ENCODE measurements at places on chromosomes 6 and 20.

DNA sequence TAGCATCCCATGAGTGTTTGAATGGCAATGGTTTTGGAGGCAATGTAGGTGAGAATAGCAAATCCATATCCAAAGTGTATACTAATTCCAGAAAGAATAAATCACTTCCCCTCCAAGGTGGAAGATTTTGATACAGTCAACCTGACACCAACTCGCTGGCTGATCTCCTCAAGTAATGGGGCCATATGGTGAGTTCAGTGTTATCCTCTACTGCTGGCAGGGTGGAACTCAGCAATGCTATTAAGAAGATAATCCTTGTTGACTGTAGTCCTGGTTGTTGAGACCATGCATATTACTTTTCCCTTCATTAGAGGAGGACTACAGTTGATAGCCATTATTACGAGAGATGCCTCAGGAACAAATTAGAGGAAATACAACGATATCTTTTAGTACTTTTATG is 17.8 kb upstream of the HLA-DQB1 start:
- no peak for DNase-seq

DNA sequence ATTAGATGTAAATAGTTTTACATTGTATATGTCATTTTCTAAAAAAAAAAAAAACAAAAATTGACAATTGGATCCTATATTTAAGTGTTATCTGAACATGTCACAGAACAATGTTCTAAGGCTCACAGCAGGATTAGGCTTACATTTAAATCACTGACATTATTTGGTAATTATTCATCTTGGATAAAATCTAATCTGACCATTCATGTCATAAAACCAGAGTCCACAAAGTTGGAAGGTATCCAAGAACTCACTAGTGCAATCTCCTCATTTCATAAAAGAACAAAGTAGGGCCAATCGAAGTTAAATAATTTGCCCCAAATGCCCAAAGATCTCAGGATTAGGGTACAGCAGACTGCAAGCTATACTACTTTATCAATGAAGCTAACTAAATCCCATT is 73.0 kb downstream of the PDSS2 start:
- DNase-seq, result no peak

DNA sequence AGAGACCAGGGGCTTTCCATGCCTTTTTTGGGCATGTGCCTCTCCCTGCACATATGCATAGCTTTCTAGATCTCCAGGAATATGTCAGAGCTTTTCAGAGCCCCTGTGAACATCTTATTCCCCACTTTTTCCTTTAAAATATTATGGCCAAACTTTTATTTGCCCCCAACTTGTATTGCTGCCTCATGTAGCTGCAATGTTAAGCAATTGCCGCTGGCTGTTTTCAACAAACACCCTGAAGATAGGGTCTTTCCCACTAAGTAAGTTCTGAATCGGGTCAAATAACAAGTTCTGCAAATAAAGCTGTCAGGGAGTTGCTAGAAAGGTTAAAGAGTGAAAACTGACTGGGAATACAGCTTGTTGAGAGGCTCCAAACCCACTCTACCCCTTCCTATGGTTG is 42.3 kb downstream of the EBF4 start:
- DNase-seq, result no peak

GRCh38 chr6:43444582-43444981 is 10.8 kb downstream of the DLK2 start:
- no peak for DNase-seq

GRCh38 chr6:33616913-33617312 is 4.2 kb upstream of the ITPR3 start:
- DNase-seq, result no peak

DNA sequence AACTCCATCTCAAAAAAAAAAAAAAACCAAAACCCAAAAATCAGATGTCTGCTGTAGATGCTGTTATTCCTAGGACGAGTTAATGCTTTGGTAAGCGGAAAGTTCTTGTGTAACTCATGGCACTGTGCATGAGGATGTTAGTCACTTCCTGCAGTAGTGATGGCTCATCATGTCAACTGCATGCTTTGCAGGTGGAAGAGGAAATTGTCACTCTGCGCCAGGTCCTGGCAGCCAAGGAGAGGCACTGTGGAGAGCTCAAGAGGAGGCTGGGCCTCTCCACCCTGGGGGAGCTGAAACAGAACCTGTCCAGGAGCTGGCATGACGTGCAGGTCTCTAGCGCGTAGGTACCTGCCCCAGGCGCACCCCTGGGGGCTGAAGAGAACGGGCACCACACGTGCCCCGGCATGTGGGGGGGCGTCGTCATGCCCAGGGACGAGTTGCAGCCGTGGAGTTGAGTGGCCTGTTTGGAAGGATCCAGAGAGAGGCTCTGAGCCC is 8.5 kb downstream of the TPD52L2 start:
- peak; percentile 53 for DNase-seq

DNA sequence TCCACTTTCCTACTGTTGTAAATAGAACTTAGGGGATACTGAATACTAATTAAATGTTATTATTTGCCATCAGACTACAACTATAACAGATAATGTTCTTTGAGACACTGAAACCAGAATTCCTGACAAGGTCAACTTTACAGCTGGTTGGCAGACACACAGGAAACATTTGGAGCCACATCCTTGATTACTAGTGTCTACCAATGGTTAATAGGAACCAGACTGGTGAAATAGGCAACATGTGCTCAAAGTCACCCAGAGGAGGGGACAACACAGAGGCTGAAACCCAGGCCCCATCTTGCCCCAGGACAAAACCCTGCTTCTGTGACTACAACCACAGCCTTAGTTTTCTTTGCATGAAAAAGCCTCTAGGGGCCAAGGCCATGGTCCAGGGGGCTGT is 47.8 kb upstream of the NT5E start:
- DNase-seq, result no peak

- DNase-seq, result peak; percentile 52
These were observed 297.8 kb downstream of the PRL start for GRCh38 chr6:21999012-21999528.

- no peak for DNase-seq
These were observed 111.1 kb upstream of the DUSP22 start for GRCh38 chr6:181049-181654.

DNA sequence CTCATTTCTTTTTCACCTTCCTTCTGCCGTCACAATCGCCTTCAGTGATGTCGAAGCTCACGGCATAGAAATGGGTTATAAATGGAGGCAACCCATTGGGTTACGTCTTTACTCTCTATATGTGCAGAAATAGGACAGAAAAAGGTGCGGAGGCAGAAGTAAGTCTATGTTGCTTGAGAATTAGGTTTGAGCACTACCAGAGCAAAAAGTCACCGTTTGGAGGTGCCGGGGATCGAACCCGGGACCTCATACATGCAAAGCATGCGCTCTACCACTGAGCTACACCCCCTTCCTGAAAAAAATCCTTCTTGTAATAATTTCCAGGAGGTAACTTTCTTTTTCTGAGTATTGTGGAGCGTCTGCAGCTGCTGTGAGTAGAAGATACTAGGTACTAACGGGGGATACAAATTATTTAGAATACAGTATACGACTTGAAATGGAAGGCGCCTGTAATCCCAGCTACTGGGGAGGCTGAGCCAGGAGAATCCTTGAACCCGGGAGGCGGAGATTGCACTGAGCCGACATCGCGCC is 134.2 kb downstream of the TRIM27 start:
- DNase-seq, result peak; percentile 19

GRCh38 chr6:34146021-34146782 is at the start of gene GRM4:
Gene GRM4, minus strand, starts transcription at chr6:34146087. Its CDS starts 12,591 bp downstream, at chr6:34133496.
- no peak for DNase-seq

GRCh38 chr6:72861935-72862432 is 240.1 kb downstream of the KCNQ5 start:
- DNase-seq, result peak; percentile 29

GRCh38 chr20:47280228-47280627 is 76.3 kb downstream of the ZMYND8 start:
- DNase-seq, result no peak

DNA sequence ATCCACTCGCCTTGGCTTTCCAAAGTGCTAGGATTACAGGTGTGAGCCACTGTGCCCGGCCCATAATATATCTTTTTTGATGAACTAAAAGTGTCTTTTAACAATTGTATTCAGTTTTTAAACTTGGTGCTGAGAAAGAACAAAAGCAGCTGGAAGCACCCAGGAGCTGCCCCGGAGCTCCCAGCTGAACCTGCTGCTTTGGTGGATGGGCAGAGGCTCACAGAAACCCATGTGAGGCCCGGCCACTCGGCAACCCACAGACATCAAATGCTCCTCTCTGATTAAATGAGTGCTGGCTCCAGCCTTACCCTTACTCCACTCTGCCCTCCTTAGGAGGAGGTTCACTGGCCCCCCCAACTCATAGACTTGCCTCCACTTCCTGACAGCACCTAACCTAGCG is 59.4 kb upstream of the FRMD1 start:
- DNase-seq, result peak; percentile 1

GRCh38 chr6:144411531-144412165 is 126.5 kb downstream of the UTRN start:
- DNase-seq, result peak; percentile 16

GRCh38 chr6:26235302-26235670 is 129.7 kb upstream of the BTN3A2 start:
- DNase-seq, result no peak

DNA sequence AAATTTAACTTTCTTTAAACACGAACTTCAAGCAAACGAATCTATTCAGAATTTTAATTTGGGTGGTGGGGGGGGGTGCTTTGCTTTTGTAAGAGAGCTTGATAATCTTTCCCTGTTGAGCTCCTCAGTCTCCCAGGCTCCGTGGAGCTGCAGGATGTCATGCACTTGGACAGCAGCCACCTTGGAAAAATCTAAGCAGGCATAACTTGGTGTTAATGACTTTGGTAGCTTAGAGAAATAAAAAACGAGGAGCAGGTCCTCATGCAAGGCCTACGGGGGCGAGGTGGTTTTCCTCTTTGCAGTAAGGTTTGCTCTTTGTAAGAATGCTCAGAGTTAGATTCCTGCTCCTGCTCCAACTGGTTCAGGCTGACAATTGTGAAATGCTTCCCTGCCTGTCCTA is 102.3 kb downstream of the EDN1 start:
- peak; percentile 37 for DNase-seq

DNA sequence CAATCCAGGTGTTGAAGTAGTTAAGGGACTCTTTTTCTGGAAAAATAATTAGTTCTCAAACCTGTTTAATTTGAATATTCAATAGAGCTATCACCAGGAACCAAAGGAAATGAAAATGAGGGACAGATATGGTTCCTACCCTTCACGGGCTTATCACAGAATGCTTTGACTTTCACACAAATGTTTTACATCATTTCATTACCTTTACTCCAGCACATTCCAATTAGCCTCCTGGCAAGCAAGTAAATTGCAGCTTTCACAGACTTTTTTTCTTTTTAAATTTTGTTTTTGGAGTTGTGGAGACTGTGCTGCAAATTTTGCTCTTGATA is 35.2 kb downstream of the PLEKHG1 start:
- no peak for DNase-seq

- no peak for DNase-seq
These were observed 40.3 kb downstream of the MYLK4 start for GRCh38 chr6:2710412-2710811.

GRCh38 chr6:4397307-4397706 is 261.9 kb upstream of the ECI2 start:
- no peak for DNase-seq

DNA sequence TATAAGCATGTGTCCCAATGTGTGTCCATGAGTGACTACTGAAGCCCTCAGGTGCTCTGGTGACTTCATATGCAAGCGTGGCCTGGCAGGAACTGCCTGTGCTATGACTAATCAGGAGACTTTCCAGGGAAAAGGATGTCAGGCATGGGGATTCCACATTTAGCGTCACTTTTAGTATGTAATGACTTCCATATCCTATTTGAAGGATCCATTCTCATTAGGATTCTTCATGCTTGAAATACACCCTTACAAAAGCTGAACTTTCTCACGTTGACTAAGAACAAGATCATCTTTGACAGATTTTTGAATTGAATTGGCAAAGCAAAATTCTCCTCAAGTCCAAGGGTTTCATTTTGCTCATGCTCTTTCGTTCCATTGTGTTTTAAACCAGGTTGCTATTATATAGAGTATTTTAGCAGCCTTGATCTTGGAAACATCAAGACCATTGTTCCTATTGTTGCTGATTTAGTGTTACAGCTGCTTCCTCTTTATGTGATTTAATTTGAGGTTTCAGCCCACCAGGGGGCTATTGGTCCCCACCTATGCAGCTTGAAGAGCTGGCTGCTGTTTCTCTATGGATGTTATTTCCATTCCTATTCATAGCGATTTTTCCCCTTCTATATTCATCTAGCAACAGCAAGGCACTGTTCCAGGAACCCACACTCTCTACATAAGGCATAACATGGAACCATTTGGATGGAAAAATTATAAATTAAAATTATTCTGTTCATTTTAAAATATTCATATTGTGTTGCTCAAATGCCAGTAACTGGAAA is 418.6 kb downstream of the CDKAL1 start:
- peak; percentile 64 for DNase-seq

DNA sequence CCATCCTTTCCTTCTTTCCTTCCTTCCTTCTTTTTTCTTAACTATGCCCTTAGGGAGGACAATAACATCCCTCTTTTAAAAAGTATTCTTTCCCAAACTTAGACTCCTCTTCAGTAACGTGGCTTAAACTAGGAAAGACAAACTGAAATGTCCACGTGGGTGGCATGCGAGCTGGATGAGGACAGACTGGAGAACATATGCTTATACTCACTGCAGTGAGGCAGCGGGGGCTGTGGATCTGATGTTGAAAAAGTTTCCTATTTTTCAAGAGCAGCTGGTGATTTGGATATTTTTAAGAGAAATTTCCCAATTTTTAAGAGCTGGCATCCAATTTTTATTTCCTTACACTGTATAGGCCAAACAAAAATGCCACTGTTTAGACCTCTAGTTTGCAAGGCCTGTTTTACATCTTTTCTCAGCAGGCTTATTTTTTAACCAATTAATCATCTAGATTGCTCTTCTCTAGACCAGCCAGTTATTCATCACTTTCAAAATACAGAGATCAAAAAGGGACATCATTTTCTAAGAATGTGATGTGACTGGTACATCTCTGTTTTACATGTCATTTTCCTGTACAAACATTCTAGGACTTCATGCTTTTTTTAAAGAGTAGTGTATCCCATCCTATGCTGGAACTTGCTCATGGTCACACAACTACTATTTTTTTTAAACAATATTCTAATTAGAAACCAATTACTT is 226.5 kb downstream of the BTBD9 start:
- DNase-seq, result peak; percentile 24

- no peak for DNase-seq
These were observed 51.5 kb upstream of the SMIM29 start for GRCh38 chr6:34300332-34300751.

- peak; percentile 81 for DNase-seq
These were observed 28.9 kb downstream of the VEGFA start for GRCh38 chr6:43798688-43799444.
